ENCODE measurements at places on chromosomes 1 and 21.

GRCh38 chr1:108897865-108898720 lies 21.3 kb downstream of the GPSM2 start:
- DNase-seq = no peak

DNA sequence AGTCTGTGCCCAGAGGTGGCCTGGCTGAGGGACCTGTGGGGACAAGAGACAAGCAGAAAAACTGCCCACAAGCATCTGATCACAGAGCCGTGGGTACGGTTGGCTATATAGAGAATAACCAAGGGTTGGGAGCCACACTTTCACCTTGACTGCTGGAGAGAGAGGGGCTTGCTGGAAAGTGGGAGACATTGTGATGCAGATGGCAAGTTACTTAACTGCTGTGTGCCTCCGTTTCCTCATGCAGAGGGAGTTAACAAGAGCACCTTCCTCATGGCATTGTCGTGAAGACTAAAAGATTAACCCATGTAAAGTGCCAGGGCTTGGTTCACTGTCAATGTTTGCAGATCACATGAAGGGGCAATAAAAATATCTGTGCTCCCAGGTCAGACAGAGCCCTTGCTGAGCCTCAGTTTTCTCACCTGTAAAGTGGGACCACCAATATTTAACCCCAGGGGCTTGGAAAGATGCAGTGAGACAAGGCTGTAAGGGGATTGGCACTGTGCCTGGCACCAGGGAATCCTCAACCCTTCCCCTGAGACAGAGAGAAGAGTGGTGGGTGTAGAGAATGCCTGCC lies 52.8 kb downstream of the SDC3 start:
- no peak for DNase-seq

- no peak for DNase-seq
Measured at GRCh38 chr1:59146056-59146455, 150.8 kb upstream of the FGGY start.

DNA sequence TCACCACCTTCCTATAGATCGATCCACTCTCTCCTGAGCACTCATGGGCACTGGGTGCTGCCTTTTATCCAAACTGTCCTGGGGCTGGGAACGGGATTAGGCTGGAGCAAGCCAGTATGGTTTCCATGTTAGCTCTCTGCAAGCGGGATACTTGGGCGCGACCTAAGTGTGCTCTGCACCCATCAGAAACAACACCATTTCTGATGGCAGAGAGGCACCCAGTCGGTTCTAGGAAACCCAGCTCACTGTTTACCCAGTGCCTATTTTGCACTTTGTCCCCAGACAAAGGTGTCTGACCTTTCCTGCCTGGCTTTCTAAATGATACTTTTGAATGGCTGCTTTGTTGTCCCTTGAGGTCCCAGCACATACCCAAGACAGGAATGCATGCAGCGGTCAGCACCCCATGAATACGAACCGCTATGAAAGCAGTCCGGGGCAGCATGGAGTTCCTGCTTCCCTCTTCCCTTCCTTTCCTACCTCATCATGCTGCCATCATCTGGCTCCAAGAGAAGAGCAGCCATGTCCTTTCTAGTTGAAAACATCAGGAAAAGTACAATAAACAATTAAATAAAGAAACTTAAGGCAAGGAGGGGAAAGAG lies 83.9 kb downstream of the TRABD2B start:
- DNase-seq = no peak

GRCh38 chr1:4549930-4550329 lies 104.5 kb upstream of the AJAP1 start:
- no peak for DNase-seq

DNA sequence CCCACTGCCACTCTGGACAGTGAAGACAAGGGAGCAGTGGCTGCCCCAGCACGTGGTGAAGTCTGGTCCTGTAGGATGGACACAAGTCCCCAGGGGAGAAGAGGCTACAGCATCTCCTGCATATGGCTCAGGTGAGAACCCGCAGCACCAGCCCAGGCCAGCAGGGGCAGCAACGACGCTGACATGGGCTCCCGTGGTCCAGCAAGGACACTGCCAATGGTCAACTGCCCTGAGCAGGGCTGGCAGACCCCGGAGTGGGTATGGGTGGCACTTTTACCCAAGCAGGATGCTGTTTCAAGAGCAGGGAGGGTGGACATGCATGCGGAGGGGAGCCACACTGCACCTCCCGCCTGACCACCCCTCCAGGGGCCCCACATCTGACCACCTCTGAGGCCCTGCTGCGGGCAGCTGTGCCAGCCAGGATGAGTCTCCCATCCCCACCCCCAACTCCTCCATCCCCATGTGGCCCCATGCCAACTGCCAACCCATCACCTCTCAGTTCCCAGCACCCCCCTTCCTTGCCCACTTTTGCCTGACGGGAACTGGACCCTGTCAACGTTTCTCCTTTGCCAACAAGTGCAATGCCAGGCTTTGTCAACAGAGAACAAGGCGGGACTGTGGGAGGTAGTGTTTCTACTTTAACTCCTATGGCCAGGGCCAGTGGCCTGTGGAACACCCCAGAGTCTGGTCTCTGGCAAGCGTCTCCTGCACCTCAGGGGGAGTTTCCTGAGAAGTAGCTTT lies 8.6 kb downstream of the MORN1 start:
- DNase-seq = no peak

DNA sequence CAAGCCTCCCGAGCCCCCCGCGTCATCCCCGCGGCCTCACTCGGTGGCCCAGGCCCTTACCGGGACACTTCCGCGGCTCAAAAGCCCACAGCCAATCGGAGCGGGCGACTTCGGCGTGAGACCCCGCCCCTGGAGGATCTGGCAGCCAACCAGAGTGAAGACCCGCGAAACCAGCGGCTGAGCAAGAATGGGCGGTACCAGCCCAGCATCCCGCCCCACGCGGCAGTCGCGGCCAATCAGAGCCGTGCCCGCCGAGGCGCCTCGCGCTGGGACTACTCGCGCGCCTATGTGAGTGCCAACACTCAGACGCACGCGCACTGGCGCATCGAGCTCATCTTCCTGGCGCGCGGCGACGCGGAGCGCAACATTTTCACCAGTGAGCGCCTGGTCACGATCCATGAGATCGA lies 22.5 kb downstream of the DISP3 start:
- no peak for DNase-seq

GRCh38 chr1:158011714-158012113 lies 18.3 kb downstream of the KIRREL1 start:
- DNase-seq = no peak

- DNase-seq = no peak
Measured at GRCh38 chr21:34252751-34253150, 111.1 kb upstream of the KCNE2 start.

DNA sequence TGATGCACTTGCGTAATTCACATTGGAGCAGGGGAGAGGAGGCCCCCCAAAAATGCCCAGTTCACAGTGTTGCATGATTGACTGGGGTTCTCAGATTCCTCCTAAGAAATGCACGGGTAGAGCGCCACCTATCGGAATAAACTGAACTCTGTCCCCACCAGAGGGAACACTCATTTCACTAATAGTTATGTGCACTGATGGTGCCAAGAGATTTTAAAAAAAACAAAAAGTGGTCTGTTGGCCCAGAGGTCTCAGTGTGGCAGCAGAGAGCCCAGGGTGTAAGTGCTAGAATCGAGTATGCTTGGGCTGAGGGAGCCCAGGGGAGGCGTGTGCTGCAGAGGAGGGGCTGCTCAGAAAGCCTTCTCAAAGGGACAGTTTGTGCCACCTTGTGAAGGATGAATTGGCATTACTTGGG lies 6.9 kb downstream of the PINK1 start:
- no peak for DNase-seq

- DNase-seq = no peak
Measured at GRCh38 chr1:228306275-228307217, 98.7 kb downstream of the OBSCN start.

DNA sequence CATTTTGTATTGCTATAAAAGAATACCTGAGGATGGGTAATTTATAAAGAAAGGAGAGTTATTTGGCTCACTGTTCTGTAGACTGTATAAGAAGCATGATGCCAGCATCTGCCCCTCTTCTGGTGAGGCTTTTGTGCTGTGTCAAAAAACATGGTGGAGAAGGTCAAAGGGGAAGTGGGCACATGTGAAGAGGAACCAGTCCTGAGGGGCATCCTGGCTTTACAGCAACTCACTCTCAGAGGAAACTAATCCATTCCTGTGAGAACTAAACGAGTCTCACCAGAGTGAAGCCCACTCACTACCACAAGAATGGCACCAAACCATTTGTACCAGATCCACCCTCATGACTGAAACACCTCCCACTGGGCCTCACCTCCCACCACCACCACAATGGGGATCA lies 18.8 kb upstream of the SELP start:
- no peak for DNase-seq

GRCh38 chr1:107690491-107690890 lies 274.5 kb downstream of the VAV3 start:
- no peak for DNase-seq

GRCh38 chr1:179010671-179011070 lies 15.0 kb upstream of the FAM20B start:
- no peak for DNase-seq

DNA sequence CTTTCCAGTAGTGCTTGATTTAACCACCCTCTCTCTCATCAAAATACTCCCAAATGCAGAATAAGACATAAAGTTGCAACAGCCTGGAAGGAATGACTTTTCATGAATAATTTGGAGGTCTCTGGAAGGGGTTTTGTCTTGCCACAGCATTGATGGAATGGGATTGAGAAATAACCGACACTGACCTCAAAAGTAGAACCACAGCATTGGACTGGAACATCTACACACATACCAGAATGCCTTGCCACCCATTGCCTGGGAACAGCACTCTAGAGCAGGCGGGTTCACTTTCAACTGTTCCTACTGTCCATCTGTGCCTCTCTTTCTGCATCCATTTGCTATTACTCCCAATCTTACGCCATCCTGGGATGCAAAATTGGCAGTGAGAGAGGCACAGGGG lies 149.1 kb upstream of the USP24 start:
- no peak for DNase-seq

DNA sequence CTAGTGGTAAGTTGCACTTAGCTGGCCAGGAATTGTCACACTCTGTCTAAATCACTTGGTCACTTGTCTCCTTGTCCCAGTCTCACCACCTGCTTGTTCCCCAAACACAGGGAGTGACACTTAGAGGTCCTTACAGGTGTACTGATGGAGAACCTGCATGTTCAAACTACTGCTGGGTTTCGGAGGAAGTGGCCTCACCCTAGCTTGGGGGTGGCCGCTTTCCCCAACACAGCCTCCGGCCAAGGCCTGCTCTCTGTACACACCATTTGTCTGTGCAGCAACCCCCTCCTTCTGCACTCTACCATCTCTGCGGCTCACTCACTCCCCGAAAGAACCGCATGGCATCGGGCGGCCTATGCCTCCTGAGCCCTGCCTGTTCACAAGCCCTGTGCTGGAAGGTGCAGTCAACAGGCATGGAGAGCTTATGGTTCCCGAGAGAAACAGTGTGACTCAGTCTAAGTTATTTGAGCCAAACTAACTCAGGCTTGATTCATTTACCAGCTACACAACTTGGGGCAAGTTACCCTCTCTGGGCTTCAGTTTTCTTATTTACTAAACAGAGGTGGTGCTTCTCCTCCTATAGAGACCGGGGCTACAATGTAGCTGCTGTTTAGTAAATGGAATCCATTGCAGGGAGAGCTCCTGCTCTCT lies 10.5 kb upstream of the SPRR4 start:
- DNase-seq = no peak

- DNase-seq = no peak
Measured at GRCh38 chr1:36787312-36787913, 246.9 kb downstream of the GRIK3 start.

DNA sequence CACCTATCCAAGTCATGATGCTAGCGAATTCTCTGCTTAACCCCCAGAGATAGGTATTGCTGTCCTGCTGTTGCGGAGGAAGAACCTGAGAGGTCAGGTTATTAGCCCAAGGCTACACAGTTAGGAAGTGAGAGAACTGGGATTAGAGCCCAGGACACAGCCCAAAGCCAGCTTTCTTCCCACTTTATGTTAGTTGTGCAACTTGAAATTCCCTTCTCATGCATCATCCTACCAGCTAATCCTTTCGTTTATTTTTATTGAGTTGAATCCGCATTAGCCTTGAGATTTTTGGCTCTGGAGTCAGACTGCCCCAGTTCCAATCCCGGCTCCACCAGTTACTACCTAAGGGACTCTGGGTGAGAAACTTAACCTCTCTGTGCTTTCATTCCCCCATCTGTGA lies 65.4 kb downstream of the PLEKHA6 start:
- DNase-seq = no peak

DNA sequence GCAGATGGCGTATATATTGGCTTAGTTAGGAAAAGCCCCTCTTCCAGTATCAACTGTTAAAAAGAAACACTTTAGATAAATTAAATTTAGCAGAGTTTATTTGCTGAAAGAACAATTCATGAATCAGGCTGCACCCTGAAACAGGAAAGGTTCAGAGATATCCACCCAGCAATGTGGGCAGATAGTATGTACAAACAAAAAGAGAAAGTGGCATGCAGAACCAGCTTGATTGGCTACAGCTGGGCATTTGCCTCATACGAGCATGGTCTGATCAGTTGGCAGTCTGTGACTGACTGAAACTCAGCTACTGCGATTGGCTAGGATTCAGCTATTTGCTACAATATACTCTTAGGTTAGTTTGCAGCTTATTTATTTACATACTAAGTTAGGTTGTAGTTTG lies 98.2 kb downstream of the ZC3H11B start:
- DNase-seq = no peak

DNA sequence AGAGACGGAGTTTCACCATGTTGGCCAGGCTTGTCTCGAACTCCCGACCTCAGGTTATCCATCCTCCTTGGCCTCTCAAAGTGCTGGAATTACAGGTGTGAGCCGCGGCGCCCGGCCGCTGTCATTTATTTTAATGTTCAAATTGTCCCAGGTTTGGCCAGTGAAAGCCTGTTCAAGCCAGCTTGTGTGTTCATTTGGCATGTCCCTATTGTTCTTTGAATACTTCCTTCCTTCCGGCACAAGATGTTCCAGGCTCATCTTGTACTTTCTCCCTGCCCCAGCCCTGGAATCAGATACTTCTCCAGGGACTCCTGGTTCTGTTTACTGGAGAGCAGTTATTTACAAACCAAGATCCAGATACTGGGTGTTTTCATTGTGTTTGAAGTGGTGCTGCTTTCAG lies 37.0 kb downstream of the ZBTB8B start:
- no peak for DNase-seq

DNA sequence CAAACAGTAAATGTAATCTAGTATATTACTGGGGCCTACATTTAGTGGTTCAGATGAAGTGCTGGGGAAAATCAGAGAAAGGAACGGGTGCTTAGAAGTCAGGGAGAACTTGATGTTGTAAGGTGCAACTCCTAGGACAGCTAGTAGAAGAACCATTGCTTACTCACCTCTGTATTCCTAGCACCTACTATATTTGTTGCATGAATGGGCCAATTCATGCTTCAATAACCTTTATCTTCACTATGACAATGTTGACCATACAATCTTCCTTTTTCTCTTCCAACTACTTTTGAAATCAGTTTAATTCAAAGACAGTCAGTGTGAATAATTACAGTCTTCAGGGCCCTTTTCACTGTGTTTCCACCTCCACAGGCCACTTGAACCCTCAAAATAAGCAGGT lies 125.0 kb upstream of the DMRTA2 start:
- DNase-seq = no peak

DNA sequence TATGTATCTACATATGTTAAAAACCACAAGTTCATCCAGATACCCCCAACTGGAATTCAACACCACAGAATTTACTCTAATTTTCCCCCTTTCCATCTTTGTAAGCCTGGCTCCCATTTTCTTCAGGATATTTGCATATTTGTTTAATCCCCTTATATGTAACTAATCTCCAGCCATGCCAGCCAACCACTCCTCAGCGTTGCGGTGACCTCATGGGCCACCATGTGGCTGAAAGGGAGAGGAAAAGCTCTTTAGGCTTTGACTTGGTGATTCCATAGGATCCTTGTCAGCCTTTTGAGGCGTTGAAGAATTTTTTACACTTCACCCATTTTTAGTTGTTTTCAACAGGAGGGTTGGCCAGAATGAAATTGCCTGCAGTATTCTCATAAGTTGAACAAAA lies 10.0 kb downstream of the CLDN19 start:
- no peak for DNase-seq
